ENCODE measurements at places on chromosomes 13 and 19.

- no peak for DNase-seq
Measured at GRCh38 chr13:80055847-80056246, 285.1 kb downstream of the SPRY2 start.

- DNase-seq: no peak
Measured at GRCh38 chr13:94968040-94968756, 255.9 kb upstream of the SOX21 start.

GRCh38 chr19:18158467-18158866 lies 5.5 kb downstream of the PIK3R2 start:
- no peak for DNase-seq

DNA sequence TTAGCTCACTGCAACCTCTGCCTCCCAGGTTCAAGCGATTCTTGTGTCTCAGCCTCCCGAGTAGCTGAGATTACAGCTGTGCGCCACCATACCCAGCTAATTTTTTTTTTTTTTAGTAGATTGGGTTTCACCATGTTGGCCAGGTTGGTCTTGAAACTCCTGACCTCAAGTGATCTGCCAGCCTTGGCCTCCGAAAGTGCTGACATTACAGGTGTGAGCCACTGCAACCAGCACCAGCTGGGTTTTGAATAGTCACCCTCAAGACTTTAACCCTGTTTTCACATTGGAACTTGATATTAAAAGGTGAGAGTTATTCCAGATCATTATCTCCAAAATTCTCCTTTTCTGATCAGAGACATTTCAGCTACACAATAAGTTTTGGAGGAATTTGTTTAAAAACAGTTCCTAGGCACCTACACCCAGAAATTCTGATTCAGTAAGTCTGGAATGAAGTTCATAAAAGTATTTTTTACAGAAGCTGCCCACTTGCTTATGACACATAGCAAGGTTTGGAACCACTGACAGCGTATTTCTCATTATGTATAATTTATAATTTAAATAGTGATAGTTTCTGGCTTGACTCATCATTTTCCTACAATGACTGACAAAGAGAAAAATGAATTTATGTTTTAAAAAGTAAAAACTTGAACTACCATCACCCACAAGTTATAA lies 417.3 kb downstream of the DIAPH3 start:
- DNase-seq: no peak

- DNase-seq: no peak
Measured at GRCh38 chr13:73776151-73776785, 357.9 kb downstream of the KLF12 start.

DNA sequence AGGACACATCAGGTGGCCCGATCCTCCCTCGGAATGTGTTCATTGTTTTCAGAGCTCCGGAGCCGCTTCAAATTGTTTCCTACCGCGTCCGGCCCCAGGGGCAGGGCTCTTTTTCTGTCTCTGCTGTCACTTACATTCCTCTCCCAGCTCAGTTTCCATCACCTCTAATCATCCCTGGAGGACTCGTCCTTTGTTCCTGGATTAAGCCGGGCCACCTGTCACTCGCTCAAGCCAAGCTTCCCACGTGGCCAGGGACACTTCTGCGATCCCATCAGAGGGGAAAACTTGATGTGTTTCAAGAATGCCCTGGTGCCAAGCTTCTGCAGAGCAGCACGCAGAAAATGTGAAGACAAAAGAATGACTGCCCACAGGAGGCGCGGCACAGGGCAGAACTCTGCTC lies 13.5 kb downstream of the IL17D start:
- no peak for DNase-seq

DNA sequence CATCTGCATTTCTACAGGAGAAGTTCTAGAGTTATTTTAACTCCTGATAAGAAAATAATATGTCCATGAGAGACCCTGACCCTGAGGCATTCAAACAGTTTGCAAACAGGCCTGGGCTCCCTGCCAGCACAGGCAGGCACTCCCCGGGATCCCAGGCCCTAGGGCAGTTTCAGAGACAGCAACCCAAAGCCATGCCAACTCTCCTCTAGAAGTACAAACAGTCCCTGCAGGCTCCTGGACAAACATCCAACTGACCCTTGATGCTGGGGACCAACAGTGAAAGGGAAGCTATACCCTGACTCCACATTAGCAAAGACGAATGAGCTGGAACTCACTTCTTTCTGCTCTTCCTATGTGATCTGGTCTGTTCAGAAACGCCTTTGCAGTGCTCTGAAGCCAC lies 44.8 kb downstream of the CCDC70 start:
- DNase-seq: no peak

DNA sequence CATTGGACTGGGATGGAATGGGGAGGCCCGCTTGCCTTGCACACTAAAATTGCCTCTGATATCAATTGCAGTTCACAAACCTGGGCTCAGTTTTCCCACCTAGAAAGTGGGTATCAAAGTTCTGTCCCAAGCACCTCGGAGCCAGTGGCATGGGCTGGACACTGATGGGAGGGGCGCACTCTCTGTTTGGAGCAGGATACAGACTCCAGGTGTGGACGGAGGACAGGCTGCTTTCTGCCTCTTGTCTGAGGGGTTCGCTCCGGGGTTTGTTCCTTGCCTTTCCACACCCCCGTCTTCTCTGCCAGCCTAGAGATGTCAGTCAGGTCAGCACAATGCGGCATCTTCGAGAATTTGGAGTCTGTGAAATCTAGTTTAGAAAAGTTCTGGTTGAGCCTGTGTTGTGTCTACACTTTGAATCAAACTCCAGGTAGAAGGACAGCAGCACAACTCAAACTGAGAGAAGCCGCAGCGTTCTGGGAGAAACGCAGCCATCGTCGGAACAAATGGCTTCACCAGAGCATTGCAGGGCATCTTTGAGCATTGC lies 141.9 kb downstream of the TEX29 start:
- no peak for DNase-seq

GRCh38 chr13:109809216-109809932 lies 23.0 kb upstream of the IRS2 start:
- DNase-seq: no peak
